Cardiac septum (tissue), 1 donor: ENCODE measurements at places on chromosomes 16 and 17. TPM values are rescaled to one million over a fixed set of nuclear protein-coding genes. Genes with fewer than 3 reads are reported as not detected.
A peak's percentile ranks its signal among the peaks of the same experiment; 100 is the strongest.

- DNase-seq, result no peak
These were observed 22.3 kb downstream of the BAIAP2 start for GRCh38 chr17:81057079-81057730.

The SHCBP1 gene
- 0.54 TPM for total RNA-seq

DNA sequence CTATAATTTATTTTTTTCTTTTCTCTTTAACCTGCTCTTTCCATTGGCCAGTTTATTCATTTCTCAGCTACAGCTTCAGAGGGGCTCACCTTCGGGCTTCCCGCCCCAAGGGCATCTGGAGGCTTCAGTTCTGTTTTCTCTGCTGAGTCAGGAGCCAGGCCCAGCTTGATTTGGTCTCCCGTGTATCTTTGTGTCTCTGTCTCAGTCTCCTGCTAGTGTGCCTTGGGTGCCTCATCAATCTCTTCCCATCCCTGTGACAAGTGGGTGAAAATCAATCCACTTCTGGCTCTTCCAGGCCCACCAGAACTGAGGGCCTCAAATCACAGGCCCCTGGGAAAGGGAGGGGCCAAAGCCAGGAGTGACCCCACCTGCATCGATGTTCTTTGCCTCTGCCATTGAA is 72.1 kb downstream of the CCDC182 start:
- peak; percentile 22 for DNase-seq

- no peak for DNase-seq
These were observed 13.7 kb downstream of the CHMP1A start for GRCh38 chr16:89643769-89644300.

DNA sequence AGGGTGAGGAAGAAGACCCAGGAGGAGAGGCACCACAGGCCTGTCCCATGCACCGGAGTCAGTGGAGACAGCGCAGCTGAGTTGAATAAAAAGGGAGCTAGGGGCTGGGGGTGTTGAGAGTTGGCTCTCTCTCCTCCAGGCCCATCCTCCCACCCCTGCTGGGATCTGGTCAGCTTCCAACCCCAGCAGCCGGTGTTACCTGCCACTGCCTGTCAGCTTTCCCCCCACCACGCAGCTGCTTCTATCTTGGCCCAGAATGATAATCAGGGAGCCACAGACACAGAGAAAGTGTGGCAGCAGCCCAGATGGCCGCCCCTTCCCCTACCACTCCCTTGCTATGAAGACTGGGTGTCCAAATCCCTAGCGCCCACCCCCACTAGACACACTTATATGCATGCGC is 120.6 kb upstream of the RPL38 start:
- no peak for DNase-seq

DNA sequence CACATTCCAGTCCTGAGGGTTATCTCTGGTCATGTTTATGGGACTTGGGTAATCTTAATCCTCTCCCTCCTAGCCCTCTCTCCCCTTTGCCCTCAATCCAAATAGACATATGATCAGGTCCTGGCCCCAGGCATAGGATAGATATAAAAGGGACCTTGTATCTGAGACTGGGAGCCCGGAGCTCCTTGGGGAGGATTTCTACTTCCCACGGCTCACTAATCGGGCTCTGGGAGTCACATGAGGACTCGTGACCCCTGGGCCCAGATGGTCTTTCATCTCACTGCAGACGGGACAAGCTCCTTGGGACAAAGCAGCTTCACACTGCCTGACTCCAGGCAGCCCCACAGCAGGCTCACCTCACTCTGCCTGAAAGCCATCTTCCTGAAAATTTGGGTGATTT is 57.8 kb upstream of the LYRM9 start:
- DNase-seq, result no peak

GRCh38 chr17:27396941-27397340 is 59.3 kb upstream of the KSR1 start:
- DNase-seq, result peak; percentile 65

GRCh38 chr17:17048106-17048505 is 5.8 kb downstream of the MPRIP start:
- no peak for DNase-seq

GRCh38 chr17:60750640-60751039 is 73.0 kb downstream of the BCAS3 start:
- no peak for DNase-seq

DNA sequence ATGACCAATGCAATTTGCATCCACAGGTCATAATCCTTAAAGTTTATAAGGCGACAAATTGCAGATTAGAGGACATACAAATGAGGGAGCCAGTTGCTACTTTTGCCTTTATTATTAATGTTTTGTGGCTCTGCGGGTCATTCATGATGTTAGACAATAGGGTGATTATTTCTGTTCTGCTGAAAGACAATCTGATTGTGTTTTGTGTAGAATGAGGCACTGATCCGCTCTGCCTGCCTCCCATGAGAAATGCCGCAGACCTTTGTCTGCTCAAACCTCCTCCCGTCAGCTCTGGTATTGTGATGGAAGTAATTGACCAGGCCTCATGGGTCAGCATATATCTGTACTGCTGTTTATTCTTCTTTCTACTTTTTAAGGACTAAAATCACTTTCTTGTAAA is 224.9 kb downstream of the PRKCA start:
- no peak for DNase-seq

DNA sequence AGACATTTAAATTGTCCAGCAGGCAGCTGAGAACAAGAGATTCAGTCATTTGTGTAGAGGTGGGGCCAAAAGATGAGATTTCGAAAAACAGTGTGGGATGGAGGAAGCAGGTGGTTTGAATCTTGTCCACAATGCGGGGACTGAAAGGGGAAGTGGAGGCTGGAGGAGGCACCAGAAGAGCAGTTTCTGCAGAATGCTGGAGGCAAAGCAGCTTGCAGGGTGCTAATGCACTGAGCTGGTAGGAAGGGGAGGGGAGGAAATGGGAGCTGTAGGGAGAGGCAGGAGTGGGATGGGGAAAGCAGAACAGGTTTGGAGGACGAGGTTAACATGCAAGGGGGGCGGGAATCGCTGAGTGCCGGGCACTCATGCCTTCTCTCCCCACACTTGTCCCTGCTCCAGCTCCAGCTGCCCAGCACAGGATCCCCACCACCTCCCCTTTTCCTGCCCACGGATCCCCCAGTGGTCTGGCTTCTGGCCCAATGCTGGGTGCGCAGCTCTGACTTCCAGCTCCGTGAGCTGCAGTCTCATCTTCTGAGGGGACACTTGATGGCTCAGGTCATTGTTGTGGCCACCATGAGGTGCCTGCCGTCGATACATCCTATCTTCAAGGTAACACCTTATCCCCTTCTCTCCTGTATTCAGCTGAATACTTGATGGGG is 9.4 kb downstream of the C17orf100 start:
- DNase-seq, result no peak

The SKAP1 gene
- total RNA-seq, result not detected

GRCh38 chr16:19486750-19487325 is 35.1 kb downstream of the GDE1 start:
- DNase-seq, result no peak

The FBXL16 gene
- 1.5 TPM for total RNA-seq

GRCh38 chr16:61313931-61314330 is 722.3 kb downstream of the CDH8 start:
- no peak for DNase-seq

DNA sequence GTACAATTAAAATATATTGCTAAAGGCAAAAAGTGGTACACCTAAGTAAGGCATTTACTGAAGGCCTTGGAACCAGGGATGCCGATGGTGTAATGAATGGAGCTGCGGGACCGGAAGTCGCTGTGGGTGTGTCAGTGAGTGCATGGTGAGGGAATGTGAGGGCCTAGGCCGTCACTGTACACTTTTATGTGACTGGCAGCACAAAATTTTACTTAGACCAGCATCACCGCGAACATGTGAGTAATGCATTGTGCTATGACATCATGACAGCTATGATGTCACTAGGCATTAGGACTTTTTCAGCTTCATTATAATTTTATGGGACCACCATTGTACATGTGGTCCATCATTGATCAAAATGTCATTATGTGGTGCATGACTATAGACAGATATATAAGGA is 14.7 kb downstream of the ALOX15B start:
- DNase-seq, result no peak

DNA sequence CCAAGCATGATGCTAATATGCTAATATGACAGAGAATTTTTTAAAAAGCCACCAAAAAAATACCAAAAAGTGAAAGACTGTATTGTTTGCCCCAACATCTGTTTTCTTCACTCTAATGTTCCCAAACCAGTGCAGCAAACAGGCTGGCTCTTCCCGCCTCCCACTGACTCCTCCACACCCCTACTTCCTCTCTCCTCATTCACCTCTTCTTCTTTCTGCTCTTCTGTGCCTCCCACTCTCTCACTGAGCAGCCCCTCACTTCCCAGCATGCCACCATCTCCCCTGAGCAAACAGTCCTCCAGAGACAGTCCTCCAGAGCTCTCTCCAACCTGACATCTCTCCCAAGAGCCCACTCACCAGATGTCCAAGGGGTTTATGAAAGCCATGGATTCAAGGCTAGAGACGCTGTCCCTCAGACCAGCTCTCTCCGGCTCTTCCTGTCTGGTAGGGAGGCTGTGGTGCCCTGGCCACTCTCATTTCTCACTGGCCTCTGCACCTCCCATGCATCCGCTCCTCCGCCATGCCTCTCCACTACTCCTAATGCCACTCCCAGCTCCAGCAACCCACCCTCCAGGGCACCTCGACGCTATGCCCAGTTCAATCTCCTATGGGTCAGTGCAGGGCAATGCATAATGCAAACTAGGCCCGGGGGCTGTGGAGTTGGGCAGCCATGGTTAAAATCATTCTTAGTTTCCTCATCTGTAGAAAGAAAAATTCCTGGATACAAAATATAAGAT is 52.9 kb downstream of the ANKRD11 start:
- no peak for DNase-seq

The SUPT6H gene
- total RNA-seq, result 48.4 TPM

DNA sequence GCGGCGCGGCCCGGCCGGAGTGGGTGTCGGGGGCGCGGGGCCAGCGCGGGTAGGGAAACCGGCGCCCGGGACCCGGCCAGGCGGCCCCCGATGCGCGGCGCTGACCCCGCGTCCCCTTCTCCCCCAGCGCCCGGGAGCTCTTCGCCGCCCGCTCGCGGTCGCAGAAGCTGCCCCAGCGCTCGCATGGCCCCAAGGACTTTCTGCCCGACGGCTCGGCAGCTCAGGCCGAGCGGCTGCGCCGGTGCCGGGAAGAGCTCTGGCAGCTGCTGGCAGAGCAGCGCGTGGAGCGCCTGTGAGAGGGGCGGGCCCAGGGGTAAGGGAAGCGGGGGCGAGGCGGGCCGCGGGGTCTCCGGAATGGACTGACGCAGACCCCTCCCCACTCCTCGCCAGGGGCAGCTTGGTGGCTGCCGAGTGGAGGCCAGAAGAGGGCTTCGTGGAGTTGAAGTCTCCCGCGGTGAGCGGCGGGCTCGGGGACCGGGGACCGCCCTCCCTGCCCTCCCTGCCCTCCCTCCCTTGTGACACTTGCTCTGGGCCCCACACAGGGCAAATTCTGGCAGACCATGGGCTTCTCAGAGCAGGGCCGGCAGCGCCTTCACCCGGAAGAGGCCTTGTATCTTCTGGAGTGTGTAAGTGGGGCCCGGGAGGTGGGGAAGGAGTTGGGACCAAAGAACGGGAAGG is 430 bp downstream of the TSEN54 start:
- no peak for DNase-seq

DNA sequence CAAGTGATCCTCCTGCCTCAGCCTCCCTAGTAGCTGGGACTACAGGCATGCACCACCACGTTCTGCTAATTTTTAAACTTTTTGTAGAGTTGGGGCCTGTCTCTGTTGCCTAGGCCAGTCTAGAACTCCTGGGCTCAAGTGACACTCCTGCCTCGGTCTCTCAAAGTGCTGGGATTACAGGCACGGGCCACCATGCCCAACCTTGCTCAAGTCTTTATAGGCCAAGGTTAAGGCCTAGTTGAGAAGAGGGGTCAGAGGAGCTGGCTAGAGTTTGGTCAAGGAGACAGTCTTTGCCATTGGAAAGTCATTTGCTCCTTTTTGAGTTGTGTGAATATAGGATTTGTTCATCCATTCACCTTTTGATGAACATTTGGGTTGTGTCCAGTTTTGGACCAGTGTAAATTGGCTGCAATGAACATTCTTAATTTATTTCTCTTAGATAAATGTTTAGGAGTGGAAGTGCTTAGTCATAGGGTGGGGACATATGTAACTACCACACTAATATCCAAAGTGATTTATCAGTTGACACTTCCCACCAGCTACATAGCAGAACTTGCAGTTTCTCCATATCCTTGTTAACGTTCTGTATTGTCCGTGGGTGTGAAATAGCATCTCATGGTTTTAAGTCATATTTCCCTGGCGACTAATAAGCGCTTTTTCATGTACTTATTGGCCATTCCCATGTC is 30.7 kb upstream of the ARHGAP17 start:
- DNase-seq, result no peak

GRCh38 chr17:81189670-81190530 is 23.9 kb upstream of the AATK start:
- DNase-seq, result no peak

- no peak for DNase-seq
These were observed 399.1 kb downstream of the MAF start for GRCh38 chr16:79201436-79201835.

The CACNA1H gene
- total RNA-seq, result 4.7 TPM

GRCh38 chr17:16007439-16007838 is 7.8 kb downstream of the TTC19 start:
- DNase-seq, result no peak

The ST6GALNAC2 gene
- total RNA-seq, result 6.2 TPM

DNA sequence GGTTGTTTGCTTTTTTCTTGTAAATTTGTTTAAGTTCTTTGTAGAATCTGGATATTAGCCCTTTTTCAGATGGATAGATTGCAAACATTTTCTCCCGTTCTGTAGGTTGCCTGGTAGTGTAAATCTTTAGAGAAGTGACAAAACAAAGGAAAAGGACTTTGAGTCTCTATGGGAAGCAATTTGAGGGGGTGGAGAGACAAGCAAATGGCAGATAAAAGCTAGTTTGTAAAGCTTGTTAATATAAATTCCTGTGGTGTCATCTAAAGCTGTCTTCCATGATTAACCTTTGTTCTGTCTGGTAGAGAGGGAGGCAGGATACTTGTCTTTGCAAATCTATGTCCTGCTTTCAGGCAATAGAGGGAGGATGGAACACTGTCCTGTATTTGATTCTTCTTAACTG is 40.6 kb upstream of the CACNG4 start:
- DNase-seq, result no peak

GRCh38 chr17:33140413-33141099 is 148.9 kb downstream of the SPACA3 start:
- DNase-seq, result no peak

The PRR35 gene
- total RNA-seq, result not detected

- DNase-seq, result no peak
These were observed at the start of gene ATP1B2 for GRCh38 chr17:7650509-7651096. TSS of gene ATP1B2 (plus strand) at chr17:7650926. CDS start at chr17:7651519, 593 bp downstream.

The IGSF6 gene
- 2.3 TPM for total RNA-seq

GRCh38 chr17:29603109-29603674 is 10.3 kb downstream of the ANKRD13B start:
- DNase-seq, result no peak

- no peak for DNase-seq
These were observed 5.1 kb downstream of the TPPP3 start for GRCh38 chr16:67388191-67388590.
